ENCODE measurements at places on chromosomes 5 and 9. TPM values are rescaled to one million over a fixed set of nuclear protein-coding genes. Genes with fewer than 3 reads are reported as not detected.

FANCC gene
- 4.4 TPM for total RNA-seq

PCDHA9 gene
- total RNA-seq, result 0.14 TPM

ABO gene
- total RNA-seq, result 2.1 TPM

ACO1 gene
- 35.7 TPM for total RNA-seq

ANKH gene
- 94.1 TPM for total RNA-seq

OR2V1 gene
- not detected for total RNA-seq

FOXD4L5 gene
- not detected for total RNA-seq

SPATA31A3 gene
- not detected for total RNA-seq

APBA1 gene
- total RNA-seq, result 9.2 TPM

MVB12B gene
- total RNA-seq, result 13.8 TPM

DMRT3 gene
- total RNA-seq, result not detected

GRK6 gene
- total RNA-seq, result 22.9 TPM

CCL27 gene
- total RNA-seq, result not detected

CDC20B gene
- total RNA-seq, result not detected

GABRA1 gene
- total RNA-seq, result not detected

KLHL9 gene
- 21.9 TPM for total RNA-seq

SPATA31D4 gene
- not detected for total RNA-seq

NUTM2G gene
- not detected for total RNA-seq

CYLC2 gene
- not detected for total RNA-seq

PCDHGA12 gene
- 11.6 TPM for total RNA-seq

OCLN gene
- total RNA-seq, result 1.9 TPM

CCL28 gene
- total RNA-seq, result 4.0 TPM

RNF44 gene
- 16.6 TPM for total RNA-seq

CNTFR gene
- 7.0 TPM for total RNA-seq

GARIN3 gene
- total RNA-seq, result not detected

IL4 gene
- total RNA-seq, result not detected

JAKMIP2 gene
- total RNA-seq, result 0.42 TPM

F12 gene
- 0.93 TPM for total RNA-seq

SCGB3A2 gene
- total RNA-seq, result not detected

CATSPER3 gene
- total RNA-seq, result not detected

IFNA2 gene
- not detected for total RNA-seq

PCDH12 gene
- 9.3 TPM for total RNA-seq

SHISAL2B gene
- not detected for total RNA-seq

CD74 gene
- 566 TPM for total RNA-seq

CCL19 gene
- 27.1 TPM for total RNA-seq

ZBED3 gene
- total RNA-seq, result 7.8 TPM

SHLD3 gene
- 2.8 TPM for total RNA-seq

PRLR gene
- 0.86 TPM for total RNA-seq

IL5 gene
- not detected for total RNA-seq

TICAM2 gene
- total RNA-seq, result 7.7 TPM

OBP2B gene
- total RNA-seq, result not detected

FAM153A gene
- 0.05 TPM for total RNA-seq

IFNK gene
- not detected for total RNA-seq

FREM1 gene
- 6.8 TPM for total RNA-seq

SLC46A2 gene
- 0.28 TPM for total RNA-seq

ABCA1 gene
- 23.5 TPM for total RNA-seq

SOHLH1 gene
- total RNA-seq, result not detected

Measured in posterior vena cava (tissue), 2 donors.